ENCODE measurements at places on chromosomes 4 and X.

DNA sequence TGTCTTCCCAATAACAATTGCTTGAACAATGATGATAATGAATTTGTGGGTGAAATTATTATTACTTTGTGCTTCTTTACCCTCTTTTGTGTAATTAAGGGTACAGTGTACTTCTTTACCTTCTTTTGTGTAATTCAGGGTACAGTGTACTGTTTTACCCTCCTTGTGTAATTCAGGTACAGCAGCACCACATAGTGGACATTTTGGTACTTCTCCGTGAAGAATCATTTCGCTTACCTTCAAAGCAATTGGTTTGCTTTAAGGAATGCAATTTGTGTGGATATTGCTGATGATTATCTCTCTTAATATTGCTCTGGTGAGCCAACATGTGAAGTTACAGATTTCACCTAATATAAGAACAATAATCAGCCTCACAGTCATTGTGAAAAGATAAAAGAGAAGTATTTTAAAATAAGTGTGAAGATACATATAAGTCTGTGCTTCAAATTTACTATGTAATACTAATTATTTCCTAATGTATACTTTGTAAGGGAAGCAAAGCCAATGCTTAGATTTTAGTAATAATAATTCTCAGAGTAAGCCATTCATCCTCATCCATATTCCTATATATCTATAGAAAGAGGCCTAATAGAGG, 27.2 kb upstream of the SEC24B start:
- DNase-seq: peak; percentile 52

GRCh38 chrX:134969726-134970125, 21.1 kb upstream of the SMIM10 start:
- no peak for DNase-seq

DNA sequence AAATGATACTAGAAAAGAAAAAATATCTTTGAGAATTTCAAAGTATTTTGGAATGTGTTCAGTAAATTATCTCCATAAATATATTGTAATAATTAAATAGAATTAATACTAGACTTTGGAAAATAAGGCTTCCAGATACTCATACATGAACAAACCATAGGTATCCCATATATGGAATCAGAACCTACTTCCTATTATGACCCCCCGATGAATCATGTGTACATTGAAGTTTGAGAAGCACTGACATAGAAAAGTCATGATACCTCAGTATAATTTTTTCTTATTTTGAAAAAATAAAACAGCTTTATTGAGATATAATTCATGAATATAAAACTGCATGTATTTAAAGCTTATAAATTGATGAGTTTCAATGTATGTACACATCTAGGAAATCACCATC, 27.2 kb upstream of the SMARCA5 start:
- DNase-seq: no peak

DNA sequence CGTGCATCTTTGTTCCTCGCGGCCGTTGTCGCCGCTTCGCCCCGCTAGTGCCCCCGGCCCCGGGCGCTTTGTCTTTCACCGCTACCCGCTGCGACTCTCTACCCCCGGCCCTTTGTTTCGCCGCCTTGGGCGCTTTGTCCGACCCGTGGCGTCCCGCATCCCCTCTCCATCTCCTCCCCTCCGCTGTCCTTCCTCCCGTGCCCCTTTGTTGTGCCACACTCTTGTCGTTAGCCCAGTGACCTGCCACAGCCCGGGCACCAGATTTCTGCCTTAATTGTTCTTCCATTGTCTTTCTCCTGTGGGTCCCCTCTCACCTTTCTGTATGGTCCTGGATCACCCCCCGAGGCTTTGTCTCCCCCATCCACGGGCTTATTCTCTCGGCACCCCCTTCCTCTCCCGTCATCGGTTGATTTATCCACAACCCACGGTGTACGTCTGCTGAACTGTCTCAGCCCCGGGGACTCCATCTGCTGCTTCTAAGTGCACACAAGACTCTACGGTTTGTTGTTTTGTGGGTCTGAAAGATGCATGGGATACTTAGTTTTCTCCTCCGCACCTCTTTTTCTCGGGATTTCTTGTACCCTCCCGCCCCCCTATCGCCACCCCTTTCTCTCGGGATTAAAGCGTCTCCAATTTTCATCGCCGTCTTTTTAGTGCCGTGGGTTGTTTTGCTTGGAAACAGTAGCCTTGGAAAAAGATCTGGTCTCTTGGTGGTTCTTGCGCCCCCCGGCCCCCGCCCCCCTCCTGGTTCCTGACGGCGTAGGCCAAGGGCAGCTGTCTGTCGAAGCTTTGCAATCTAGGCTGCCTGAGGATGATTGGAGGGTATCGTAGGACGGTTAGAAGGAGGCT, 783 bp downstream of the RBPJ start:
- no peak for DNase-seq

DNA sequence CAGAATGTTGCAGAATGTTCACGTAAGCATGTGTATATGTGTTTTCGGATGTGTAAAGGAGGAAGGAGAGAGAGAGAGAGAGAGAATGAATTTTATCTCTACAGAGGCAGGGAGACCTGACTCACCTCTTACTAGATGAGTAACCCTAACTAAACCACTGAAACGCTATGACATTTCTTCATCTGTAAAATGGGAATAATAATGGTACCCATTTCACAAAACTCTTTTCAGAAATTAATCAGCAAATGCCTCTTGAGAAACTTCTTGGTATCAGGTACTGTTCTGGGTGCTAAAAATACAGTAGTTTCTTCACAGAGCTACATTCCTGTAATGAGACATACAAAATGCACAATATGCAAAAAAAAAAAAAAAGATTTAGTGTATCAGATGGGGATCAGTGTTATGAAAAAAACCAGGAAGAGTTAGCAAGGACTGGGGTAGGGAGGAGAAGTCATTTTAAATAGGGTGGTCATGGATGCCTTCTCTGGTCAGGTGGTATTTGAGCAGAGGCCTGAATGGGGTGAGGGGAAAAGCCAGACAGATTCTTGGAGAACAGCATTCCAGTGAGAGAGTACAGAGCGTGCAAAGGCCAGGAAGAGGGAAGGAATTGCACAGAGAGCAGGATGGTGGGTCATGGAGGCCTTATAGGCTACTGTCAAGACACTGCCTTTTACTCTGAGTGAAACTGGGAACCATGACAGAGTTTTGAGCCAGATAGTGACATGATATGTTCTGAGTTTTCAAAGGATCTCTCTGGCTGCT, 84.9 kb upstream of the SPANXB1 start:
- DNase-seq: no peak

- no peak for DNase-seq
These were observed 5.3 kb upstream of the HAND2 start for GRCh38 chr4:173535165-173535902.

DNA sequence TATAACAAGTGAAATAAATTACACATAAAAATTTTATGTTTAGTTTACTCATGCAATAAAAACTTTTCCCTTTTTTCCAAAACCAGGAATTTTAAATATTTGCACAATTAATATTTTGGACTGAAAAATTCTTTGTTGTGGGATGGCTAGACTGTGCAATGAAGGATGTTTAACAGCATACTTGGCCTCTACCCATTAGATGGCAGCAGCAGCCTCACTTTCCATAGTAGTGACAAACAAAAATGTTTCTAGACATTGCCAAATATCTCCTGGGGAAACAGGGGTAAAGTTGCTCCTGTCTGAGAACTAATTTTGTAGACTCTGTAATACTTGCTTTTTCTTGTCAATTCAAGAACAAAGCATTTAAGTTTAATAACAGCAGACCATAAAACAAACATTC, 49.8 kb downstream of the SCLT1 start:
- peak; percentile 19 for DNase-seq

GRCh38 chr4:123889507-123889906, 492.9 kb downstream of the SPRY1 start:
- no peak for DNase-seq

DNA sequence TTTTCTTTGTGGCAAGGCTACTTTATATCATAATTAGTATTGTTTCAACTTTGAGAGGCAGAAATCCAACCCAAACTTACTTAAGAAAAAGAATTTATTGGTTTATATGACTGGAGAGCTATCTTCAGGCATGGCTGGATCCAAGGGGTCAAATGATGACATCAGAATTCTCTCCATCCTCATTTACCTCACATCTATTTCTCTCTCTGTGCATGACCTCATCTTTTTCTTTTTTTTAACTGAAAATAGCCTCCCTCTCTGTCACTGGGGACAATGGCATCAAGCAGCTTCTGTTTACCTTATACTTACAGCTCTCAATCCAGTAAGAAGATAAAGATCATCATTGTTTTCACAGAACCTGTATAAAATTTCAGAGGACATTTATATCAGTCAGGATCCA, 12.0 kb upstream of the EXOC1L start:
- DNase-seq: no peak

DNA sequence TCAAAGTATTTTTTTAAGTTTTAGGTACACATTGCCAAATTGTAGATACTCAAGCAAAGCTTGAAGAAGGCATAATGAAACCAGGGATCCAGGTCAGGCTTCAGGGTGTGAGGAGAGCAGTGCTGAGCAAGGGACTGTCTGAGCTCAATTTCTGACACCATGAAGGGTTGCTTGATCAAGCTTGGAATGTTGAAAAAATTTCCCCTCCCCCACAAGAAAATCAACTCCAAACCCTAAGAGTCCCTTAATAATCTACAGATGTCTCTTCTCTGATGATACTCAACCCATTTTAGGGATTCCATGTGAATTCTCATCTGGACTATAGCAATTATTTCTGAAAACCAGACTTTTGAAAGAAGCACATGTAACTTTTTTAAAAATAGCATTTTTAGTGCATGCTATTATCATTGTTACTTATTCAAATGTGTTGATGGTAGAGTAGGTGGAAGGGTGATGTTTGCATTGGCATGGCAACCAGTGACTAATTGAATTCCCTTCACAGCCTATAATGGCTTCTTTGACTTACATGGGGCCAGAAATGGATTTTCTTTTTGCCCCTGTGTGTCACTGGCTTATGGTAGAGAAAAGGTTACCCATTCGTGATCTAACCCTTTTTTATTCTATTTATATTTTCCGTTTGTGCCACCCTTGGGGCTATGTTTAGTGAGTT, 252.0 kb downstream of the FBXW7 start:
- no peak for DNase-seq

- DNase-seq: no peak
These were observed 284.3 kb downstream of the ARHGAP10 start for GRCh38 chr4:148016063-148016637.

DNA sequence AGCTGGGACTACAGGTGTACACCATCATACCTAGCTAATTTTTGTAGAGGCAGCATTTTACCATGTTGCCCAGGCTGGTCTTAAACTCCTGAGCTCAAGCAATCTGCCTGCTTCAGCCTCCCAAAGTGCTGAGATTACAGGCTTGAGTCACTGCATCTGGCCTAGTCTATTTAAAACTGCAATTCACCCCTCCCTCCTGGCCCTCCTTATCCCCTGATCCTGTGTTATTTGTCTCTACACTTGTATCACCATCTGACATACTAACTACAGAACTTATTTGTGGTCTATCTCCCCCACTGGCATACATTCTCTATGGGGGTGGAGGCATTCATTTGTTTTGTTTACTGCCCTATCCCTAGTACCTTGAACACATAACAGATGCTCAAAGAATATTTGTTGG, 23.7 kb downstream of the CC2D2A start:
- DNase-seq: no peak

DNA sequence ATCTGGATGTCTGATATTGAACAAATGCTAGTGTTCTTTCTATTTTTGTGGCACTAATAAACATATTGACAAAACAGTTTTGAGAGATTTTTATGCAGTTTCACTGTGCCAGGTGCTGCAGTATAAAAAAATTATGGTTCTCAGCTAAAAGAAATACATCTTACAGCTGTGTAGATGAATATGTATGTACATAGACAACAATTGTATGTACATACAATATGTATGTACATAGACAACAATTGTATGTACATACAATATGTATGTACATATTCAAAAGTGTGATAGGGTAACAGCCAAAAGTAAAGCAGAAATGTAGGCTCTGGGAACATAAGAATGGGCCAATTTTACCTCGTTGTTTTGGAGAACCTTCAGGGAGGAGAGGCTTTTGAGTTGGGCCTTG, 390.0 kb upstream of the RPS6KA3 start:
- no peak for DNase-seq

DNA sequence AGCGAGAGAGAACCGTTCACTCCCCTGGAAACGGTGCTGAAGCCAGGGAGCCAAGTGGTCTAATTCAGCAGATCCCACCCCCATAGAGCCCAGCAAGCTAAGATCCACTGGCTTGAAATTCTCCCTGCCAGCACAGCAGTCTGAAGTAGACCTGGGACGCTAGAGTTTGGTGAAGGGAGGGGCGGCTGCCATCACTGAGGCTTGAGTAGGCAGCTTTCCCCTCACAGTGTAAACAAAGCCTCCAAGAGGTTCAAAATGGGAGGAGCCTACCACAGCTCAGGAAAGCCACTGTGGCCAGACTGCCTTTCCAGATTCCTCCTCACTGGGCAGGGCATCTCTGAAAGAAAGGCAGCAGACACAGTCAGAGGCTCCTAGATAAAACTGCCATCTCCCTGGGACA, 37.8 kb upstream of the CDS1 start:
- no peak for DNase-seq

DNA sequence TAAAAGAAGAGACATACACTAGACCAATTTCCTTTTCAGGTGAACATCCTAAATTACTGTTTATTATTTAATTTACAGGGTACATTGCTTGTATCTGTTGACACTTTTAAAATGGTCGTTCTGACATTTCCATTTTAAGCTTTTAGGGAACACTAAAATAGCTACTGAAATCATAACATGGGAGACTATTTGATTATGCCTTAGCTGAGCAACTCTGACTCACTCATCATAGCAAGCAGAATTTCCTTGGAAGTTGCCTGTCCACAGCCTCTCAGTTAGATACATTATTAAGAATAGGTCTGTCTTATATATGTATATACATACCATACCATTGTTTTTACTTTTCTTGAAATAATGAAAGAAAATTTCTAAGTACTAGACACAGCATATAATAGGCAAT, 22.0 kb downstream of the GUCY1B1 start:
- no peak for DNase-seq

DNA sequence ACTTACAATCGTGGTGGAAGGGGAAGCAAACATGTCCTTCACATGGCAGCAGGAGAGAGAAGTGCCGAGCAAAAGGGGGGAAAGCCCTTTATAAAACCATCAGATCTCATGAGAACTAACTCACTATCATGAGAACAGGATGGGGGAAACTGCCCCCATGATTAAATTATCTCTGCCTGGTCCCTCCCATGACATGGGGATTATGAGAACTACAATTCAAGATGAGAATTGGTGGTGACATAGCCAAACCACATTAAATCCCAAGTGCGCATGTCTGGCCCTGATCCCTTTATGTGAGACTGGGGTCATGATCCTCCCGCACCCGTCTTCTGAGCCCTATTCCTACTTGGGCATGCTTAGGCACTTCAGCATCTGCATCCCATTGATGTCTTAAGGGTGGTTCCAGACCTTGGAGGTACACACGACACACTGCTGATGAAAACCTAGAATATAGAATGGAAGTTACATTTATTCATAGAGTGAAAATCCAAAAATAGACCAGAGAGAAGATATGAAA, 116.0 kb downstream of the PTTG2 start:
- no peak for DNase-seq

DNA sequence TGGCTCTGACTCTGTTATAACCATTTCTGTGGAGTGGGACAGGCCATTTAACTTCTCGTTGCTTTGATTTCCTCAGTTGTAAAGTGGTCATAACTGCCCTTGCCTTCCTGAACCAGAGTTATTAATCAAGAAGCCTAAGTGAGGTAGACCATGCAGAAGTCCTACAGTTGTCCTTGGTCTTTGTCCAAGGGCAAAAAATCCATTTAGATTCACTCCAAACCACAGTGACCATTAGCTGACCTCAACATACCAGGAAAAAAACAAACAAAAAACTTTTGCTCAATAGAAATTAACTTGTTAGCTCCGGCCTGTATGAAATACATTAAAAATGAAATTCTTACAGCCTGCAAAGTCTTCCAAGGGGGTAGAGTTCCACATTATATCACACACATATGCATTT, 52.7 kb downstream of the TBC1D9 start:
- DNase-seq: no peak

GRCh38 chr4:113675731-113676697, 85.5 kb downstream of the CAMK2D start:
- no peak for DNase-seq

Measured in ACHN (cell line).